BE2C (cell line): ENCODE measurements at places on chromosomes 12 and 14.
A peak's percentile ranks its signal among the peaks of the same experiment; 100 is the strongest.

GRCh38 chr14:104137297-104138097, 890 bp upstream of the KIF26A start:
- DNase-seq: peak; percentile 88

DNA sequence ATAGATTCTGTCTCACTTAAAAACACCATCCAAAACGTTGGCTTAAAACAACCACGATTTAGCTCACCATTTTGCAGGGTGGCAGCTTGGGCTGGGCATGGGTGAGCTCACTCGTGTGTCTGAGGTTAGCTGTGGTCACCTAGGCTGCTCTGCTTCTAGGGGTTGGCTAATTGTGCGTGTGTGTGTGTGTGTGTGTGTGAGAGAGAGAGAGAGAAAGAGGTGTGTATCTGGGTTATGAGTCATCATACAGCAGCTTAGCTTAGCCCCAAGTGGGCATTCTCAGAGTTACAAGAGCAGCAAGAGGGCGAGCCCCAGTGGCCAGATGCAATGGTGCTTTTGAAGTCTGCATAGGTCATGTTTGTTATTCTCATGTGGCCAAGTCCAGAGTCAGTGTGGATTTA, 6.0 kb downstream of the FBXW8 start:
- peak; percentile 65 for DNase-seq

DNA sequence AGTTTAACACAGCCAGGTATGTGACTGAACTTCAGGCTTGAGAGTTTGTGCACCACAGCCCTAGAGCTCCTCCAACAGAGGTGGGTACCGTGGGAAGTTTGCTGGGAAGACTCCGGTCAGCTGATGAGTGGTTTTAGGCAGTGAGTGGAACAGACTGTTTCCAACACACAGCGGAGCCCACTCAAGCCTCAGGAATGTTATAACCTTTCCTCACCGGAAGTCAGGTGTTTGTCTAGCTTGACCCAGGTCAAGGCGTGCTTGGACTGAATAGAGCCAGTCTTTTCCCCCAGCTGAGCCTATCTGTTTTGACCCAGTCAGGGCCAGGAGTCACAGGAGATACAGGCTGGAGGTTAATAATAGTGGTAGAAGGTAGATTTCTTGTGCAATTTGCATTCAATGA, 138.4 kb upstream of the PARP11 start:
- DNase-seq: no peak

DNA sequence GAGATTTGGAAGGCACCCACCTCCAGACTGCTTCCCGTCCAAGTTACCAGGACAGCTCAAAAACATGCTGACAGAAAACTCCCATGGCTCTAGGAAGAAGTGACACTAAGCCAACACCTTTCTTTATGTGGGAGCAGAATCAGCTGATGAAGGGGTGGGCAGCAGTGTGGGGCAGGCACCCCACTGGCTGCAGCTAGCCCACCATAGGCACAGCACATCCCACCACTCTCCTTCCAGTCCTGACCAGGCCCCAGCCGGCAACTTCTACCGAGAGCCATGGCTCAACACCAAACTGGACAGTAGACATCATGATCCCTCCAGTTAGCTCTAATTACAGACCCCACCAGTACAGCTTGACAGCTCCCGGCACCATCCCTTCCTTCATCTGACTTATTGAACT, 45.0 kb downstream of the SH2B3 start:
- no peak for DNase-seq

DNA sequence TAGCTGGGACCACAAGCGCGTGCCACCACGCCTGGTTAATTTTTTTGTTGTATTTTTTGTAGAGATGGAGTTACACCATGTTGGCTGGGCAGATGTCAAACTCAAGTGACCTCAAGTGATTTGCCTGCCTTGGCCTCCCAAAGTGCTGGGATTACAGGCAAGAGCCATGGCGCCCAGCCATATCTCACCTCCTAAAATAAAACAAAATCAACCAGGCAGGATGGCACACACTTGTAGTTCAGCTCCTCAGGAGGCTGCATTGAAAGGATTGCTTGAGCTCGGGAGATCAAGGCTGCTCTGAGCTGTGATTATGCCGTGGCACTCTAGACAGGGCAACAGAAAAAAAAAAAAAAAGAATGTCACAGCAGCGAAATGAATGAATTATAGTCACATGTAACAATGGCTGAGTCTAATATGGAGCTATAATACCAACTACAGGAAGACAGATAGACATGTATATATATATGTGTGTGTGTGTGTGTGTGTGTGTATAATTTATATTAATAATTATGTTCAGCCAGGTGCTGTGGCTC, 19.3 kb upstream of the TMEM120B start:
- no peak for DNase-seq

DNA sequence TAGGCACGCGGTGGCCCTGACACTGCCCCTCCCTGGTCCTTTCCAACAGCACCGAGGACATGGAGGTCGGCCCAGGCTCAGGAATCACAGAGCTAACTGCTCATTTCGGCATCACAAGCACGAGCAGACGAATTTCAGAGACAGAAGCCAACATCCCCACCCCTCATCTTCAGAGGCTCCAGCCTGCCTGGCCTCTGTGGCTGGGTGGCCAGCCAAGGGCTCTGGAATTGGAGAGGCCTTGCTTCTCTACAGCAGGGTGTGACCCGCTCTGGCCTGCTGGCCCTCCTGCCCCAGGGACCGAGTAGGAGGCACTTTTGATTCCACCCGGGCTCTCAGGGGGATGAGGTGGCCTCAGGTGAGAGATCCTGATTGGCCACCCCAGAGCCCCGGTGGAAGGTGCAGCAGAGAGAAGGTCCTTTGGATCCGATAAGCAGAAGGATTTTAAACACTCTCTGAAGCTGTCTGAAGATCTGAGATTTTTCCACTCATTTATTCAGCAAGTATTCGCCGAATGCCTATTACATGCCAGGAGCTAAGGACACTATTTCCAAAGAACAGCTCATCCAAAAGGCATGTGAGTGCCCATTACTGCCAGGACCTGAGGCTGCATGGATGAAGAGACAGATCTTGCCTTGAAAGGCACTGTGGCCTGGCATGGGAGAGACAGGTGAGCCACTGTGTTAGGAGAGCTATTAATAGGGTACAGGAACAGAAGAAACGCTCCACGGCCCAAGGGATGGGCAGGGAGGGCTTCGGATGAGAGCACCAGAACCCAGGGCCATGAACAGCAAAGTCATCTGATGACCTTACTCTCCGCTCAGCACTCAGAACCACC, 10.2 kb downstream of the BAG5 start:
- no peak for DNase-seq

GRCh38 chr12:4191149-4191548, 82.4 kb upstream of the CCND2 start:
- DNase-seq: no peak

DNA sequence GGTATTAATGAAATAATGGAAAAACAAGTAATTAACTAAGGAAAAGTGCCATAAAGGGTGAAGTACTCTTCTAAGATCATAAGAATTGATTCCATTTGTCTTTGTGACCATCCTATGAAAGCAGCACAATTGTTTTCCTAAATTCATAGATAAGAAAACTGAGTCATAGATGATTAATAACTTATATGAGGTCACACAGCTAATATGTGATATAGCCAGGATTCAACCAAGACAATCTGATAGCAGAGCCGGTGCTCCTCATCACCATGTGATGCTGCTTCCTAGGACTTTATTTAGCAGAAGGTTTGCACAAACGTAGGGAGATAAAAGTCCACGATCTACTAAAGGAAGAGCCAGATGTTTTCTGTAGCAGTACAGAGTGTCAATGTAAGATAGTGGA, 181.5 kb upstream of the SYT1 start:
- peak; percentile 24 for DNase-seq

- no peak for DNase-seq
Observed at GRCh38 chr12:42607584-42608058, 18.1 kb upstream of the PRICKLE1 start.

- no peak for DNase-seq
Observed at GRCh38 chr12:9405886-9406563, 197.8 kb upstream of the PZP start.

DNA sequence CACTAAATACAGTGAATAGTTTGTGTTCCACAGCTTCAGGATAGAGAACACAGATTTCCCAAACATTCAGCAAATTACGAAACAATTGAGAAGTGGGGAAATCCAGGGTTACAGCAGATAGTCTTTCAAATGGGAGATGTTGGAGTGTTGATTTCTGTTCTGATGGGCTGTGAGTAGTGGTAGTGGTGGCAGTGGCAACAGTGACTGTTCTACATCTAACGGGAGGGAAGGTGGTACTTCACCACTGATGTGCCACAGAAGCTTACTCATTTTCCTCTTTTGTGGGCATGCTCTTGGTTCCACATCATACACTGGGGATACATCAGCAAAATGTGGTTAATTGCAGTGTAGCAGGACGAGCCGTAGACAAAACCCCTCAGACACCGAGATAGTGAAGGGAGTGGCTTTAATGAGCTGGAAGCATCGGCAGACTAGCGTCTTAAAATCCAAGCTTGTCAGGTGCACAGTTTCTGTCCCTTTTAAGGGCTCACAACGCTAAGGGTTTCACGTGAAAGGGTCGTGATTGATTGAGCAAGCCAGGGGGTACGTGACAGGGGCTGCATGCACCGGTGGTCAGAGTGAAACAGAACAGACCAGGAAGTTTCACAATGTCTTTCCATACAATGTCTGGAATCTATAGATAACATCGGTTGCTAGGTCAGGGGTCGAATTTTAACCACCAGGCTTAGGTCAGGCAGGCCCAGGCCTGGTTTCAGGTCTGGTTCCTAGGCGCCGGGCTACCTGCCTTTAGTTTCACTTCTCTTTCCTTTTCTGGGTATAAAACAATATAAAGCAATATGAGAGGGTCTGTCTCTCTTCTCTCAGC, 330.6 kb upstream of the FBXO33 start:
- no peak for DNase-seq

GRCh38 chr14:53742233-53742620, 214.4 kb downstream of the BMP4 start:
- DNase-seq: no peak

GRCh38 chr14:100899884-100900771, 3.4 kb downstream of the RTL1 start:
- DNase-seq: peak; percentile 32

- no peak for DNase-seq
Observed at GRCh38 chr12:31773223-31773750, 44.5 kb upstream of the AMN1 start.

DNA sequence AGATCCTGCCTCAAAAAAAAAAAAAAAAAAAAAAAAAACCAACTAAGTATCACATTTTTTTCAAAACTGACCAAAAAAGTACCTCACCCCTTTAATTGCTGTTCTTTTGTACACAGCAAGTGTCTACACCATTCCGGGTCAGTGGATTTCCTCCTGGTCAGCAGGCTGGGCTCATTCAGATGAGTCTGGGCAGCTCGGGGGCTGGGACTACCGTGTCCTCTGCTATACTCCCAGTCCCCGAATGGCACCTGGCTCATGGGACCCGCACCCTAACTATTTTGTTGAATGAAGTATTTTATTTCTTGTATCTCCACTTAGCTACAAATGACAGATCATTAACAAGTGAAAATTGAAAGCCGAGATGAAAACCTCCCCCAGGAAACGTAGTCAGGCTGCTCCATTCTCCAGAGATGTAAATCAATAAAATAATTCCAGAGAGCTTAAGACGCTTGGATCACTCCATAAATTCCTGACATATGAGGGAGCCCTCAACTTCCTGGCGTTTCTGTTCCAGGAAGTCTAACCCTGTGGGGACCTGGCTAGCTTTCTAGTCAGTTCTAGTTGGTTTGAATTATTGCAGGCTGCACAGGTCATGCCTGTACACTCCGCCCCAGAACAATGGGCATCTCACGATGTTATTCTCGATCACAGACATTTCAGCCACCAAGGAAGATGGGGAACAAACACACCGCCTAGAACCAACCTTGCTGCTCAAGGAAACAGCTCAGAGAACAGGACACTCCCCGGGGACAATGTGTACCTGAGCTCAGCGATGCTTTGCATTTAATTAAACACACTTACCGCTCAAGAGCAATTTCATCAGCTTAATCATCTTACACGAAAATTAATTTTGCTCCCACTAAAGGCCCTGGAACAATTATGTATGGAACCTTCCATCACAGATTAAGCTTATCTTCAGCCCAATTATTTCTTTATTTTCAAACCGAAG, 76.3 kb downstream of the RIMBP2 start:
- no peak for DNase-seq

- DNase-seq: no peak
Observed at GRCh38 chr12:15756822-15757221, 32.4 kb downstream of the EPS8 start.
